ENCODE measurements at places on chromosomes 3 and 15.

- DNase-seq, result no peak
Measured at GRCh38 chr3:29906906-29907305, 626.0 kb downstream of the RBMS3 start.

DNA sequence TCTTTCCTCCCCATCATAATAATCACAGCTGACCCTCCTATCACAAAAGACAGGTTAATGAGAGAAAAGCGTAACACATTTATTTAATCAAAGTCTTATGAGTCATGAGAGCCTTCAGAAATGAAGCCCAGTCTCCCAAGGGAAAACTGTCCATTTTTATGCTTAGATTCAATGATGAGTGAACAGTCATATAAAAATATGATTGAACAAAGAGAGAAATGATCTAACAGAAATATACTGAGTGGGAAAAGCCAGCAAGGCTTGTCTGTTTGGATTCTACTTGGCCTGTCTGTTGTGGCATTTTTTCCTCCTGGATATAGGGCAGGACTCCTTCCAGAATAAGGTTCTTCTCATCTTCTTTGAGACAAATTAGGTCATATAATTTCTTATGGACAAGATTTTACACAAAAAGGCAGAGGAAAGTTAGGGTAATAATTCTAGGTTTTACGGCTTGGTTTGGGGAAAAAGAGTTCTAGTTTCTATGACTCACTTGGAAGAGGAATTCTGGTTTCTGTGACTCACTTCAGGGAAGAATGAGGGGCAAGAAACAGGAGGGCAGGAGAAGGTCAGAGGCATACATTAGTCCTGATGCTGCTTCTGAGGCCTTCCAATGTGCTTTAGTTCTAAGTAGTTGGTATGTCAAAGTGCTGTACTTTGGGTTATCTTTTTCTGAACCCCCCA, 534.2 kb downstream of the ZIC1 start:
- DNase-seq, result peak; percentile 90

GRCh38 chr15:77387365-77388105, 32.4 kb downstream of the PEAK1 start:
- no peak for DNase-seq

DNA sequence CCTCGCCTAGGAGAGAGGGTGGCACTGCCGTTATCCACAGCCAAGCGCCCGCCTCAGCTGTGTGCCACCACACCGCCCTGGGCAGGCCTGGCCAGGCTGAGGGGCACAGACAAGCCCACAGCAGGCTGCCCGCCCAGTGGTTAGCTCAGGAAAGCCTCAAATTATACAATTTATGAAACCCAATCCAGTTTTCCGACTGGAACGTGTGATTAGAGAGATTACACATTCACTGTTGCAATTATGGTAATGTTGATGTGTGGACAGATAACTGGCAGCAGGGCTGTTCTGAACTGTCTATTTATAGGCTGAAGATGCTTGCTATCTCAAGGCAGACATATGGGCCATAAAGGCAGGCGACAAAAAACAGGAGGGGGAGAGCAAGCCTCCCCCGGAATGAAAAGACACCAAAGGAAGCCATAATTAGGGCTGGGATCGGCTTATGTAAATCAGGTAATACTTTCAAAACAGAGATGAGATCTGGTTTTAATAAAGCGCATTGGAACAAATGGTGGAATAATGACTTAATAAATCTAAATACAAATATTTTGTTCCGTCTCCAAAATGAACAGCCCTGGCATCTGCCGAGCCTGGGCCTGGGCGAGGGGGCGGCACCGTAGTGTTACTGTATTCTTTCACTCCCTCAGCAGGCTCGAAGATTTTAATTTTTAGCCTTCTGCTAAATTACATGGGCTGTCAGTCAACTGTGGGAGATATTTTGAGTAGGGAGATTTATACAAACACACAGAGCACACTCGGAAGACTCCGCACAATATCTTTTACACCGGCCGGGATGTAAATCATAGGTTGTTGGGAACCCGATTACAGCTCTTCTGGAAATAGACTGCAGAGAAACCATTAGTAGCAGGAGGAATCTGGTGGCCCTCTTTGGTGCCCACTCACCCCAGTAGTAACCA, 103.1 kb upstream of the TLE3 start:
- no peak for DNase-seq

DNA sequence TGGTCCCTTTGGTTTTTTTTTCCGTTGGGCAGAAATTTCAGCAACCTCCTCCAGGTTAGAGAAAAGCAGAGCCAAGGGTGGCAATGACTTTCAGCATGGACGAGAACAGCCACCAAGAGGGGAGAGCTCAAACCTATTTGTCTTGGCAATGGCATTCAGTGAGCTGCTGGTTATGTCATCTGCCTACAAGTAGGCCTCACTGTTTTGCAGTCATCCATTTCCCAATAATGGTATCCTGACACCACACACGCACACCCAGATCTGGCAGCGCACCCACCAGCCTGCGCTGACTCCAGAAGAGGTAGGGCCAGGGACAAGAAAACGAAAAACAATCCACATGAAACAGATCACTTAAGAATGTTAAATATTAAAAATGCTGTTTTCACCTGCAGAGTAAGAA, 92.3 kb downstream of the MAGI1 start:
- no peak for DNase-seq

DNA sequence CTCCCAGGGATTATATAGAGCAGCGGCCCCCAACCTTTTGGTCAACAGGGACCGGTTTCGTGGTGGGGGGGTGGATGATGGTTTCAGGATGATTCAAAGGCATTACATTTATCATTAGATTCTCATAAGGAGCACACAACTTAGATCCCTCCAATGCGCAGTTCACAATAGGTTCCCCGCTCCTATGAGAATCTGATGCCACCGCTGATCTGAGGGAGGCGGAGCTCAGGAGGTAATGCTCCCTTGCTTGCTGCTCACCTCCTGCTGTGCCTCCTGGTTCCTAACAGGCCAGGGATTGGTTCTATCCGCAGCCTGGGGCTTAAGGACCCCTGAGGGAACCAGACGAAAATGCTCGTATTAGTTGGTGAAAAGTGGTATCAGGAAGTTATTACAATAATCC, 1.3 kb upstream of the HACD2 start:
- DNase-seq, result peak; percentile 56

DNA sequence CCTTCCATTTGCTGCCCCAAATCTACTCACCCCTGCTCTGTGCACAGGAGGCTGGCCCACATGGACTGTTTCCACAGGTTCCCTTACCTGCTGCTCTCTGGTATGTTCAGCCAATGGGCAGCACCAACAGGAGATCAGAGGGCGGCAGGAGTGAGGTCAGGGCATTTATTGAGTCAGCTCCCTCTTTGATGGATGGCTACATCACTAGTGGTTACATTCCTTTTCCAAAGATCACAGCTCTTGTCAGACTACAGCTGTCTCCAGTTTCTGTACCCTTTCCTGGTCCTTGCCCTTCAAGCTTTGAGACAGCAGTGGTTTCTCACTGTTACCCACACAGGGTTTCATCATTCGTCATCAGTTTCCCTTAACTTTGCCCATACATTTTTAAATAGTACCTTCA, 325.1 kb downstream of the SUCLG2 start:
- DNase-seq, result no peak

DNA sequence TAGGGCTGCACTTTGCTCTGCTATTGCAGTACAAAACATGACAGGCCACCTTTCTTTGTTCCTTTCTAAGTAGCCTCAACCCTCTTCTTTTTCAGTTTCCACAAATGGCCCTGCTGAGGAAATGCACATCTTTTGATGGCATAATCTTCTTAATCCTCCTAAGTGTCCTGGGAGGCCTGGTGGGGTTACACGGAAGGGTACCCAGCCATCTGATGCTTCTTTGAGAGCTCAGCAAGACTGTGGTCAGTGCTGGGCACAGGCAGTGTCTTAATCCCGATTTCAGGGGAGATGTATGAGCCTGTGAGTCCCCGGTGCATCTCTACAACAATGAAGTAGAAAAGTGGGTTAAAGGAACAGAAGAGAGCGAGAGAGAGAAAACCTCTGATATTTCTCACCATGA, 404.8 kb downstream of the GRM7 start:
- DNase-seq, result no peak

DNA sequence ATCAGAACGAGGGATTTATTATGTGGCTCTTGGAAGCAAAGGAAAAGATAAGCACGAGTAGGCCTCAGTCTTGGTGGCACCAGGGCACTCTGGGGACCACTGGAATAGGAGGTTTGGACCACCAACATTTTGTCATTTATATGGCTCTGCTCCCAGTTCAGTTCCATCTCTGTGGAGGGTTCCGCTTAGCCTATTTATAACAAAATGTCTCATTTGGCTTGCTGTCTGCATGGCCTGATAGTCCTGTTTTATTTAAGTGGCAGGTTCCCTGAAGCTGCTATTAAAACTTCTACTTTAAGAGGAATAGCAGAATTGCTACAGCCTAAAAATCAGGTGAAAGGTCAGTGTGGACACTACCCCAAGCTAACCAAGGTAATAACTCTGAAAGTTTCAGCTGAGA, 27.2 kb downstream of the MAP2K5 start:
- no peak for DNase-seq

DNA sequence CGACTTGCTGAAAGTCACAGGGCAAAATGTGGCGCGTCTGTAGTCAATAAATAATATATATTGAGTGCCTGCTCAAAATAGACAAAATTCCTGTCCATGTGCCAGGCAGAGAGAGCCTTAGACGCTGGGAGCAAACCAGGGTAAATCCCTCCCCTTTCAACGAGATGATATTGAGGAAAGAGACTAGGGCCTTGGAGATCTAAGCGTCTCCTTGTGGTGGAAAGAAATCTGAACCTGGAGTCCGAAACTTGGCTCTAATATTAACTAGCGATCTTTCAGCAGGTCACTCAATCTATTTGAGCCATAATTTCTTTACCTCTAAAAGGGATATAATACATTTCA, 348 bp upstream of the DPP8 start:
- no peak for DNase-seq

- DNase-seq, result peak; percentile 61
Measured at GRCh38 chr3:120093119-120093910, 932 bp downstream of the GSK3B start.

- no peak for DNase-seq
Measured at GRCh38 chr3:126358816-126359181, 1.6 kb upstream of the KLF15 start.

DNA sequence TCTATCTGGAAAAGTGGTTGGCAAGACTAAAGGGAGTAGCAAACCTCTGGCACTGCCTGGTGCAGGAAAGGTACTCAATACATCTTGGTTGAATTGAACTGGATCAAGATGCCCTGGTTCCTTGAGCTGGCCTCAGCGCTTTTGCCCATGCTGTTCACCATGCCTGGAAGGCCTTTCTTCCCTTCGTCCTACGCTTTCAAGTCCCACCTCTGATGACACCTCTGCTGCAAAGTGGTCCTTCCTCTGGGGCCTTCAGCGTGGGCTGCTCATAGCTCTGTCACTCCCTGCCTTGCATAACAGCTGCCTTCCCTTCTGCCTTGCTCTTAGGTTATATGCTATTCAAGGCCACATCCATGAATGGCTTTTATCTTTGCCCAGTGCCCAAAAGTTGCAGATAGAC, 23.0 kb downstream of the ITGA11 start:
- DNase-seq, result no peak

- DNase-seq, result no peak
Measured at GRCh38 chr3:64213224-64213878, 11.9 kb downstream of the PRICKLE2 start.

GRCh38 chr3:87796843-87797185, 262.0 kb downstream of the CGGBP1 start:
- DNase-seq, result no peak

- DNase-seq, result peak; percentile 65
Measured at GRCh38 chr3:100087198-100087597, 27.1 kb downstream of the FILIP1L start.

GRCh38 chr3:9111866-9112265, 137.6 kb downstream of the SRGAP3 start:
- no peak for DNase-seq

GRCh38 chr3:17915341-17915740, 172.9 kb upstream of the TBC1D5 start:
- DNase-seq, result peak; percentile 35

DNA sequence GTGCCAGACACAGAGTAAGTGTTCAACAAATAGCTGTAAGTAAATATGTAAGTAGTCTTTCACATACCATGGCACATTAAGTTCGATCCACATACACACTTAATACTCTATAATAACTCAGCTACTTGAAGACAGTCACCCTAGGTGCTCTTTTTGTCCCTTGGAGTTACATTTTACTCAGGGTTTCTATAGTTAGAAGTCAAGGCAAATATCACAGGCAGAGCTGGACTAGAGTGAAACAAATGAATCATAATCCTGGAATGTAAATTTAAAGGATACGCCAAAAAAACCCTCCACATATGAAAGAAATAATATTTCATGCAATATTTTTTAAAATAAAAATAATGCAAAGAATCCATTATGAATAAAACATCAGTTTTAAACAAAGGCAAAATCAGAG, 461.8 kb downstream of the MAGI1 start:
- peak; percentile 71 for DNase-seq

DNA sequence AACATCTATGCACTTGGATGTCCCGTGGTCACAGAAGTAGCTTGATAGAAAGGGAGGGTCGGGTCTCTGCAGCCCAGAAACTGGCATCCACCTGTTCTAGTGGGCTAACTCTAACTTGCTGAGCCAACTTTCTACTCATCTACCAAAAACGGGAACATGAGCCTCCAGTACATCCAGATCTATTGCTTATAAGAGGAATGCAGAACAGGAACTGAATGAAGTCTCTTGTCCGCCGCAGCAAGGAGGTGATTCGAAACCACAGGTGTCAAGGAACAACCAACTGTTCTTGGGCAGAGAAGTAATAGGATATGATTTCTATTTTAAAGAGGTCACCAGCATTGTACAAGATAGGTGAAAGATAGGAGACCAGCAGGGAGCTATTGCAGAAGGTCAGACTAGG, 17.9 kb downstream of the TERC start:
- no peak for DNase-seq

- DNase-seq, result peak; percentile 82
Measured at GRCh38 chr15:40582726-40583246, 11.3 kb upstream of the KNL1 start.

DNA sequence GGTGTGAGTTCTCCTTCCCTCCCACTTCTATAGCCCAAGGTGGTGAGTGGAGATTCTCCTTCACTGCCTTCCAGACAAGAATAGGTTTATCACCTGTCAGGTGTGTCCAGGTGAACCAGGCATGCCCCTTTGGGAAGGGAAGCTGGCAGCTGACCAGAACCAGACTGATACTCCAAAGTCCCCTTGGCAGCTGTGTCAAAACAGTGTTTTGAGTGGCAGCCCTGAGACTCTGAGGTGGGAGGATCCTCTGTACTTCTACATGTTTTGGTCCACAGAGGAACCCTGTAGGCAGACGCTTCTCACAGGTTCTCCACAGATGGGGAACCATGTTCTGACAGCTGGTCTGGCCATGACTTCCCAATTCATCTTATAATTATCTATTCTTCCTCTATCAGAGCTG, 30.1 kb downstream of the ISL2 start:
- DNase-seq, result no peak
